Ovary (tissue), 10 donors: ENCODE measurements at places on chromosomes 3 and 15. TPM values are rescaled to one million over a fixed set of nuclear protein-coding genes. Genes with fewer than 3 reads are reported as not detected.

DNA sequence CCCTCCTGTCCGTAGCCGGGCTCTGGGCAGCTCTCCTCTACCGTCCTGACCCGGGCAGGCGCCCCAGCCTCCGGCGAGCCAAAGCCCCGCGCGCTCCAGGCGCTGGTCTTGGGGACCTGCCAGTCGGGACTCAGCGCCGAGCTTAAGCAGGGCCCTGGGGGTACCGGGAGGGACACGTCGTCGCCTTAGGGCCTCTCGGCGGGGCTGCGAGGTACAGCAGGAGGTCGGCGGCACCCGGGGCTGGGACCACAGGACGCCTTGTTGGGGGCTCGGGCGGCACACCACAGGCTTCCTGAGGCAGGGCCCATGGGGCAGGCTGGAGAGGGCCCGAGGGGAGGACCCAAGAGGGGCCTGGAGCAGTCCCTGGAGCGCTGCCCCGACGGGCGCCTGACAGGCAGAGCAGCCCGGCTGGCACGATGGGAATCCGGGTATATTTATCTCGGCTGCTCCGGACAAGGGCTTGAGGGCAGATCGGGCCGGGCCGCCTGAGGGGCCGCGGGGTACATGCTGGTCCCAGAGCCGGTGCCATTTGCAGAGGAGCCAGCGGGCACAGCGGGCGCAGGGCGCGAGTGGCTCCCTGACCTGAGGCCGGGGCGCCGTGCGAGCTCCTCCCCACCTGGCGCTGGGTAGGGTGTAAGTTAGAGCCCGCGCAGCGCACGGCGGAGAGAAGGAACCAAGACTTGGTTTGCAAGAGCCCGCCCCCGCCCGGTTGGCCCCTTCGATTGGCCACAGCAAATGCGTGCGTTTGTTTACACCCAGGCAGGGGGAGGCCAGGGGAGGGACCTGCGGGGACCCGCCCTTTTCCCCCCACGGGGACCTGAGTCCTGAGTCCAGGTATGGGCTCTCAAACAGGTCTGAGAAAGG lies 574 bp downstream of the SLC38A3 start:
- DNase-seq, result peak; percentile 47

GRCh38 chr3:27903446-27903845 lies 181.3 kb upstream of the EOMES start:
- DNase-seq, result no peak

DNA sequence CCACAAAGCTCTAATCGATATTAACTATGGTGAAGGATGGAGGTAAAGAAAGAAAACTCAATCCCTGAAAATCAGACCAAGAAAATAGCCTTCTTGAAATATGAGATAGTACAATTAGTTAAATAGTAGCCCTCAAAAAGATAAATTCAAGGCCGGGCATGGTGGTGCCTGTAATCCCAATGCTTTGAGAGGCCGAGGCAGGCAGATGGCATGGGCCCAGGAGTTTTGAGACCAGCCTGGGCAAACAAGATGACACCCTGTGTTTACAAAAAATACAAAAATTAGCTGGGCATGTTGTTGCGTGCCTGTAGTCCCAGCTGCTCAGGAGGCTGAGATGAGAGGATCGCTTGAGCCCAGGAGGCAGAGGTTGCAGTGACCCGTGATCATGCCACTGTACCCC lies 31.6 kb upstream of the CEP152 start:
- DNase-seq, result no peak

DNA sequence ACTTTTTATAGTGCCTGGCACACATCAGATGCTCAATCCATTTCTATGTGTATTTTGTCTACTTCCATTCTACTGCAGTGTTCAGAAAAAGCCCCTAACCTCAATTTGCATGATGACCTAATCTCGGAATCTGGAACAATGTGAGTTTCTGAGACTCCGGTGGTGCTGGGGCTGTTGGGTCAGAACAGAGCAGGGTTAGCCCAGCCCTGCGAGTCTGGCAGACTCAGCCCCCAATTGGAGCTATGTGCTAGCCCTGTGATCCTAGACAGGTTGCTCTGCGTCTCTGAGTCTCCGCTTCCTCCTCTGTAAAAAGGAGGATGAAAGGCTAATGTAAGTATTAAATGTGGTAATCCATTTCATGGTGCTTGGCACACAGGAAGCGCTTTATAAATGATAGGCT lies 95.0 kb upstream of the ICE2 start:
- no peak for DNase-seq

GRCh38 chr3:100954990-100955389 lies 38.2 kb downstream of the ABI3BP start:
- no peak for DNase-seq

DNA sequence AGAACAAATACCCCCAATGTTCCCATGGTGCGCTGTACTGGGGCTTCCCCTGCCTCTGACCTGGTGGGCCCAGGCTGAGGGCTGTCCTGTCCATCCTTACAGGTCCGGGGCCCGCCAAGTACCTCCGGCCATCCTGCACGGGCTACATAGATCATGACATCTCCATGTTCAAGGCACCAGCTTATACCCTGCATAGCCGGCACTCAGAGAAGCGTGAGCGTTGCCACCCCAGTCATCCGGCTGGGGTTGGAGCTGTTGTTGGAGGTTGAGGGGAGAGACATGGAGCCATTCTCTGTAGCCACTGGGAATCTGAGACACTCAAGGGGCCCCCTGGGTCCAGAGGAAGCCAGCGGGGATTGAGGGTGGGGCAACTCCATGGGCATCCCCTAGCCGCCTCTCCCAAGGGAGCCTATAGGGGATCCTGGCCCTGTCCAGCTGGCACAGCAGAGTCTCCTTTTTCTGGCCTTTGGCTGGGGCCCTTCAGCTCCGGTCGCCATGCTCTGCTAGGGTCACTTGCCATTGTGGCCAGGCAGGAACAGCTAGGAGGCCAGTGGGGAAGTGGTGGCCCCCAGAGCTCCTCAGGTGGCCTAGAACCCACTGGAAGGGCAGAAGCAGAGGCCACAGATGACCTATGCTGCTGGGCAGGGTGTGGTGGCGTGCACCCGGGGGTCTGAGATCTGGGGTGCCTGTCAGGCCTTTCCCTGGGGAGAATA lies 12.5 kb upstream of the CSPG4 start:
- DNase-seq, result peak; percentile 23

- no peak for DNase-seq
These were observed 18.6 kb upstream of the DNAAF4 start for GRCh38 chr15:55526559-55527036.

DNA sequence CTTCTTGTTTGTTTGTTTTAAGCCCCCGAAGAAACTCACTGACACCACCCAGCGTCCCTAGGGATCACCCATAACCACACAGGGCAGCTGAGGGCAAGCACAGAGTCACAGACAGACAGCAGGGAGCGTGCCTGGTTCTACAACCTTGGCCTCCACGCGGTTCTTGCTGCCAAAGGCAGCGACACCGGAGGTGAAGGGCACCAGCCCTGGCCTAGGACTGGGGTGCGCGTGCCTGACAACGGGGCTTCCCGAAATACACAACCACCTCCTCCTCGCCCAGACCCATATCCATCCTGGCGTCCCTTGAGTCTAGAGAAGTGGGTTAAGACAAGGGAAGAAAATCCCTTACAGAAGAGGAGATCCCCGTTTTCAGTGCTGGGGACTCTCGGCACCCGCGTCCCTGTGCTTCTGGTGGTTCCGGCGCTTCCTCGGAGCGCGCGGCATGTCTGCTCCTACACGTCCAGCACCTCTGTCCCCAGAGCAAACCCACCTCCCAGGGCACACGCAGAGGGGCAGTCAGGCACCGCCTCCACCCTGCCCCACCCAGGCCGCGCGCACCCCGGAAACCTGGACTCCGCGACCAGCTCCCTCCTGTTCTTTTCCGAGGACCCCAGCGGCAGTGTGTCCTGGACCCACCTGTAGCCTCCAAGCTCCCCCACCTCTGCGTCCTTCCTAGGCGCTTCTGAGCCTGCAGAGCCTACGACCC lies 911 bp downstream of the RFTN1 start:
- DNase-seq, result peak; percentile 59

- DNase-seq, result no peak
These were observed 61.7 kb downstream of the IL1RAP start for GRCh38 chr3:190575437-190576185.

- peak; percentile 29 for DNase-seq
These were observed 63.1 kb upstream of the BOC start for GRCh38 chr3:113148284-113148683.

DNA sequence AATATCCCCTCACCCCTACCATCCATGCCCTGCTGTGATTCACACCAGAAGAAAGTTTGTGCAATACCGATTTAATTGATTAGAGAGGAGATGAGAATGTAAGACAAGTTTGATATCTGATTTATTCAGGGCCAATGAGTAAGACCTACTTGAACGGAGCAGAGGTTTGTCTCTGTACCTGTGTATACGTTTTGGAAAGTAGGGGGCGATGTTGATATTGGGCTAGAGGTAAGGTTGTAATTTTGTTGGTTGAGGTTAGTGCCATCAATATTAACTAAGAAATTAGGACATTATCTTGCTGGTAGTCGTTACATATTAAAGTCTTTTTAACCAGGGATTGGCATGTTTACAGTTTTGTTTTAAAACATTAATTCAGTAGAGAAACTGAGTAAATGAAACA lies 20.5 kb downstream of the EAF2 start:
- DNase-seq, result no peak

- DNase-seq, result peak; percentile 64
These were observed 514 bp downstream of the MBNL1 start for GRCh38 chr3:152269056-152269830.

GRCh38 chr3:134360046-134360445 lies 14.2 kb downstream of the AMOTL2 start:
- no peak for DNase-seq

- DNase-seq, result no peak
These were observed 164.6 kb downstream of the SUCLG2 start for GRCh38 chr3:67489816-67490215.

The TGM5 gene
- not detected for polyA plus RNA-seq

The UTS2B gene
- polyA plus RNA-seq, result 0.63 TPM

The CNTN6 gene
- polyA plus RNA-seq, result 0.43 TPM
